ENCODE measurements at places on chromosomes 13 and 19. TPM values are rescaled to one million over a fixed set of nuclear protein-coding genes. Genes with fewer than 3 reads are reported as not detected.

The SERTM1 gene
- 2.5 TPM for total RNA-seq

The FXYD3 gene
- total RNA-seq: 33.2 TPM

The SETDB2 gene
- total RNA-seq: 9.1 TPM

DNA sequence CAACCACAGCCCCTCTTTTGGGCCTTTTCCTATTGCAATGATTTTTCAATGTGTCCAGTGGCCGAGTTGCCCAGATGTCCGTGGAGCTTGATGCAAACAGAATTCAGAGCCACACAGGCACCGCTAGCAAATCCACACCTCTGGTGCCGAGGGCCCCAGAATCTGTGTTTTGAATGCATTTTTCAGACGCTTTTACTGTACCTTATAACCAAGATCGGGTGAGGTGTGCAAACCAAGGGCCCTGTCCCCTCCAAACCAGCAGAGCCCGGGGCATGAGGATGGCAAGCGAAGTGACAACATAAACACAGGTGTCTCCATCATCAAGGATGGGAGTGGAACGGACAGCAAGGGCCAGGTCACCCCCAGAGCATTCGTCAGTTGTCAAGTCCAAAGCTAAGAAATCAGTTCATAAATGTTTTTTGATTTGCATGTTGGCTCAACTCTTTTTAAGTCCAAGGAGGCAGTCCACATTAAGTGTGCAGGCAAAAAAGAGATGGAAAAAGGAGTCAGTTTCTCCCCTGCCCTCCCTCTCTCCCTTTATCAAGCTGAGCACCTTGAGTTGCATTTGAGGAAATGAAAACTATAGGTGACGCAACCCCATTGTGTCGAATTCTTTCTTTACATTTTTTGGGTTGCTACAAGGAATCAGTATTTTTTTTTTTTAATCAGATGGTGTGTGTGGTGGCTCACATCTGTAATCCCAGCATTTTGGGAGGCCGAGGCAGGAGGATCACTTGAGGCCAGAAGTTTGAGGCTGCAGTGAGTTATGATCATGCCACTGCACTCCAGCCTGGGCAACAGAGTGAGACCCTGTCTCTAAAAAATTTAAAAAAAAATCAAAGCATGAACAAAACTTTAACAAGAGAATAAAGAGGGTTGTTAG lies 2.9 kb downstream of the CCDC8 start:
- no peak for DNase-seq

- no peak for DNase-seq
Measured at GRCh38 chr19:5743630-5744029, 23.2 kb downstream of the CATSPERD start.

DNA sequence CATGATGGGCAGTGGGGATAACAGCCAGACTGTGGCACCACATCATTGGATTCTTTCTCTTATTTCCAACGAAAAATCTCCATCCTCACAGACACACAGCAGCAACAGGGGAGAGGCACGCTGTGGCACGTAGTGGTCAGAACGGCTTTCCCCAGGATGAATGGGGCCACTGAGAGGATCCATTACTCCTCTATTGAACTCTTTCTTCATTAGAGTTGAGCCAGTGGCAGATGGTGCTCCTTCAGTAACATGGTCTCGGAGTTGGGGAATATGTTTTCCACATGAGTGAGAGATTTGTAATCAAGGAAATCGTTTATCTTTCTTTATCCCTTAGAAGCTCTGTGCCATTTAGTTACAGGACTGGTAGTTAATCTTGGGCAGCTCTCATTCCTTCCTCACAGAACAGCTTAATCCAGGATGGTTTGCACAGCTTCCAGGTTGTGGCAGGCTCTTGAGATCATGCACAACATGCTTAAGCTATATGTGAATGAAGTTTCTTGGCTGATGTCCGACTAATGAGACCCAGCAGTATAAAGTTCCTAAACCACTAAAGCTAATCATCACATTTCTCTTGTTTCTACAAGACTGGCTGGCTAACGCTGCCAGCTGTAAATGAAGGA lies 180.5 kb upstream of the SLC10A2 start:
- DNase-seq: no peak
